ENCODE measurements at places on chromosomes 11 and 22. TPM values are rescaled to one million over a fixed set of nuclear protein-coding genes. Genes with fewer than 3 reads are reported as not detected.

DNA sequence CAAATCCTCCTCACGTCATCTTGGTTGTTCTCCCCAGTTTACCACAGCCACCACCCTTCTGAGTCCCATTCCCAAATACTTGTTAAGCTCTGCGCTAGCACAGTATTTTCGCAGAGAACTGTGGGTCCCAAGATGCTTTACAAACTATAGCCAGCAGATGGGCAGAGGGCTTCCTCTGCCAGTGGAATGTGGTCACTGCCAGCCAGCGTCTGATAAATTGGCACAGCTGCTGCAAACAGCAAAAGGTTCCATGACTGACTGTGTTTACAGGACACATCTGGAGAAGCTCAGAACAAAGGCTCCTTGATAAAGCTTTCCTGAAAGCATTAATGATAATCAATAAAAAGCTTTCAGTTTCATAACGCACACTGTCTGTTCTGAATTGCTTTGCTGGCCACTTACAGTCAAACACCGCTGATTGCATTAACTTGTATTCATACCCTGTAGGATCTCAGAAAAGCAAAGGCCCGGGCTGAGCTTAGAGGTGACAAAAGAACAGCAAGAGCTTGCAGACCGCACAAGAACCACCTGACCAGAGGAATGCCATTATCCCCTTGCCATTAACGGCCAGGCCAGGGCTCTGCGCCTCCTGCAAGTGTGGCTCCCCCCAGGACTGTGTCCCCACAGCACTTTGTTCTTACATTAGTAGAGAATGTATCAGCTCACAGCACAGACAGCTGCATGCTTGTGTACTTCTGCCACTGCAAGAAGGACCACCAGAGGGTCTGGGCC, 120.6 kb downstream of the MICAL3 start:
- H3K4me3 ChIP-seq = no peak overlapping the region
- H3K4me1 ChIP-seq = peaks cover 46% of the 10 kb centered on the region
- peaks cover 35% of the 10 kb centered on the region for H3K36me3 ChIP-seq
- DNase-seq = peak; percentile 80
- peak overlapping the region; percentile 93 for H3K27ac ChIP-seq
- H3K27me3 ChIP-seq = no peaks in the 10 kb centered on the region

- H3K27ac ChIP-seq = no peak overlapping the region
- no peak overlapping the region for H3K4me3 ChIP-seq
- H3K36me3 ChIP-seq = no peaks in the 10 kb centered on the region
- no peak for DNase-seq
Measured at GRCh38 chr11:36868380-36868779, 270.3 kb upstream of the RAG2 start.

KDELR3 gene
- 36.4 TPM for total RNA-seq

GRCh38 chr11:65953471-65953870, 8.1 kb upstream of the SART1 start:
- H3K27me3 ChIP-seq = no peaks in the 10 kb centered on the region
- H3K4me1 ChIP-seq = no peaks in the 10 kb centered on the region
- H3K27ac ChIP-seq = no peak overlapping the region
- H3K36me3 ChIP-seq = no peaks in the 10 kb centered on the region
- DNase-seq = no peak

AIFM3 gene
- total RNA-seq = 0.35 TPM

XKR3 gene
- total RNA-seq = not detected

DNA sequence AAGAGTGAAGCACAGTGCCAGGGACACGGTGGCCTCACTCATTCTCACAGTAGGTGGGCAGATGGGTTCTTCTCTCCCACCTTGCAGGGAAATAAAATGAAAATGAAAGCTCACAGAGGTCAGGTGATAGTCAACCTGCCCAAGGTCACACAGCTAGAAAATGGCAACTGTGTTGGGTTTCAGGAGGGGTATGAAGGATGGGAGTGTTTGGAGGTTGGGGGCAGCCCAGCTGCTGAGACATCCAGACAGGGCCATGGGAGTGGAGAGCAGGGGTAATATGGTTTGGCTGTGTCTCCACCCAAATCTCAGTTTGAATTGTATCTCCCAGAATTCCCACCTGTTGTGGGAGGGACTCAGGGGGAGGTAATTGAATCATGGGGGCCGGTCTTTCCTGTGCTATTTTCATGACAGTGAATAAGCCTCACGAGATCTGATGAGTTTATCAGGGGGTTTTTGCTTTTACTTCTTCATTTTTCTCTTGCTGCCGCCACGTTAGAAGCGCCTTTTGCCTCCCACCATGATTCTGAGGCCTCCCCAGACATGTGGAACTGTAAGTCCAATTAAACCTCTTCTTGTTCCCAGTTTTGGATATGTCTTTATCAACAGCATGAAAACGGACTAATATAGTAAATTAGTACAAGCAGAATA, 247.0 kb downstream of the TENM4 start:
- H3K4me1 ChIP-seq = no peaks in the 10 kb centered on the region
- no peaks in the 10 kb centered on the region for H3K27me3 ChIP-seq
- no peak overlapping the region for H3K4me3 ChIP-seq
- H3K27ac ChIP-seq = no peak overlapping the region

DNA sequence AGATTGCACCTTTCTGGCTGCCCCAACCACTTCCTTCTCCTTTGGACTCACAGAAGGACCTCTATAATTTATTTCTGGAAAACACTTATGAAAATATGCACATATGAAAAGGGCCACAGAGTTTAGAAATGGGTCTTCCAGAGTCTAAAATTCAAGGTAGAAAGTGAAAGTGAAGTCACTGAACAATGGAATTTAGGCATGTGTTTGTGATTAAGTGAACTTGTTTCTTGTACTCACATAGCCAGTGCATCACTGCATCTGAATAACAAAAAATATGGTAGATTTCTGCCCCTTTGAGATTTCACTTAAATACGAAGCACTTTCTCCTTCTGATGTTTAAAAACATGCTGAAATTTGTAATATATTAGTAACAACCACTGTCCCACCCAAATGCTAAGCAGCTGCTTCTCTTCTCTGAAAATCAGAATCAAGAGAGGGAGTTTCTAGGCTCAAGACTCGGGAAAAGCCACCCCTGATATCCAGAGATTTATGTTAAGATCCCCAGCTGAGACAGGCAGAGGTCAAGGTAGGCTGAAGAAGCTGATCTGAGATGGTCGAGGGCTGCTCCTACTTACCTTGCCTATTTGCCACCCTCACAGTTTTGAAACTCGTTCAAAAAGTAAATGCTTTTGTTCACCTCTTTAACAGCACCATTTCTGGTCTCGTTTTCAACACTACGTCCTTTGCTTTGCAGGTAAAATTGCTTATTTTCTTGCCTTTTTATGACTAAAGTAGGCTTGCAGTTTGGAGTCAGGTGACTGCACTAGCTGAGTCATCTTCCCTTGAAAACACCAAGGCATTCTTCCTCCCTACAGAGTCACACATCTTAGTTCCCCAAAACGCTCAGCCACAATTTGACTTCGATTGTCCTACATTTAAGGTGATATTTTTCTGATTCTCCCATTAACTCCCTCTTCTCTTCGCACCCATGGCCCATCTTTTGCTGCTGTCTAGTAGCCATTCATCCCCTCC, at the start of gene XKR3:
TSS of gene XKR3 (minus strand) at position 696 of the 972 bp plus-strand sequence. CDS start 17,338 bp downstream, outside the sequence.
- no peak within 1 kb of the TSS for H3K4me3 ChIP-seq
- no peak within 1 kb of the TSS for H3K27ac ChIP-seq
- H3K36me3 ChIP-seq = no peaks in the 10 kb centered on the region
- peak; percentile 18 for DNase-seq
- H3K4me1 ChIP-seq = no peaks in the 10 kb centered on the region

GRCh38 chr22:34592123-34592740, 473.7 kb upstream of the ISX start:
- H3K27me3 ChIP-seq = no peaks in the 10 kb centered on the region
- H3K4me1 ChIP-seq = peaks cover 5% of the 10 kb centered on the region
- no peak for DNase-seq
- H3K27ac ChIP-seq = no peak overlapping the region
- no peaks in the 10 kb centered on the region for H3K36me3 ChIP-seq

DNA sequence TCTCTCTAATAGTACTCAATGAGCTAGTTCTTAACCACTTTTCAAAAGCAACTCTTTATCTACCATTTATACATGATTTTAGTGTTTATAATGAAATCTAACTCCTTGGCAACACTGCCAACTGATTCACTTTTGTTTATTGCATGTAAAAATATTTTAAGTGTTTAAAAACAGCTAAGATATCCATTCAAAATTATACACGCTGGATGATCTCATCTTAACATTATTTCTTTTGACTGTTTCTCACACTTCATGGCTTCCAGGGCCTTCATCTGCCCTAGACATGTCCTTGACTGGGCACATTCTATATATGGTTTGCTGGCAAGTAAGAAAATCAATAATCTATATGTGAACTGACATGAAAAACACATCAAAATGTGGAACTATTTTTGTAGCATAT, 414.6 kb upstream of the LUZP2 start:
- H3K27me3 ChIP-seq = no peaks in the 10 kb centered on the region
- no peaks in the 10 kb centered on the region for H3K4me1 ChIP-seq
- H3K36me3 ChIP-seq = no peaks in the 10 kb centered on the region
- H3K27ac ChIP-seq = no peak overlapping the region

STX5 gene
- 26.8 TPM for total RNA-seq

NLRP14 gene
- total RNA-seq = 0.04 TPM

GRCh38 chr11:64810891-64811272, 531 bp upstream of the MEN1 start:
- H3K4me3 ChIP-seq = peak overlapping the region; percentile 98
- H3K36me3 ChIP-seq = peaks cover 25% of the 10 kb centered on the region
- no peaks in the 10 kb centered on the region for H3K27me3 ChIP-seq
- peaks cover 9% of the 10 kb centered on the region for H3K4me1 ChIP-seq
- H3K27ac ChIP-seq = no peak overlapping the region
- DNase-seq = no peak

GRCh38 chr11:120571476-120571875, 59.9 kb downstream of the GRIK4 start:
- H3K4me3 ChIP-seq = no peak overlapping the region
- H3K36me3 ChIP-seq = no peaks in the 10 kb centered on the region
- DNase-seq = no peak
- peaks cover 15% of the 10 kb centered on the region for H3K27me3 ChIP-seq
- no peaks in the 10 kb centered on the region for H3K4me1 ChIP-seq

GRCh38 chr11:86118253-86118652, 49.4 kb upstream of the PICALM start:
- no peak overlapping the region for H3K27ac ChIP-seq
- DNase-seq = no peak
- no peak overlapping the region for H3K4me3 ChIP-seq

DNA sequence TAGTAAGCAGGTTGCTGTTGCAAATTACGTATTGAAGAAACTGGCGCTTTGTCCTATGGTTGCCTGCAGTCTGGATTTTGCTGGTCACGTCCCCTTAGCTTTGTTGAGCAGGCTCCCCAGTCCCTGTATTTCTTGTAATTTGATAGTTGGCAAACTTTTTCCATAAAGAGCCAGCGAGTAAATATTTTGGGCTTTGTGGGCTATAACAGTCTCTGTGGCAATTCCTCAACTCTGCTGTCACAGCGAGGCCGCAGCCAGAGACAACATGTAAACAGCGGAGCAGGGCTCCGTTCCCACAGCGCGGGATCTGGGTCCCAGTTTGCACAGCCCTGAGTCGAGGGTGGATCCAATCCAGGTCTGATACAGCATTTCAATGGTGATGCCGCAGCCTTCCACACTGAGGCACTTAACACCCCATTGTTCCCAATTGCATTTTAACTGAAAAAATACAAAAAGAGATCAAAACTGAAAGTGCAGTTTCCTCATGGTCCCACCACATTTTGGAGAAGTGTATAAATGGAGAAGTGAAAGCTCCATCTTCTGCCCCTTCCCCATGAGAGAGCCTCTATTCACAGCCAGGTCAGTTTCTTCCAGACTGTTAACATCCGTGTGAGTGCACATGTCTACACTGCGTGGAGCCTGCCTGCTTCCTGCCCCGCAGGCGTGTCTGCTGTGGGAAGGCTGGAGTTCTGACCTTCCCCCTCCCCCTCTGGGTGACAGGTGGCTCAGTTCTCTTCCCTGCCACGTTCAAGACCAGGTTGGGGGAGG, 89.1 kb downstream of the RPS6KA4 start:
- peak; percentile 75 for DNase-seq
- peak overlapping the region; percentile 13 for H3K4me3 ChIP-seq
- no peaks in the 10 kb centered on the region for H3K36me3 ChIP-seq
- H3K27me3 ChIP-seq = peaks cover 12% of the 10 kb centered on the region

OR4D5 gene
- 0.04 TPM for total RNA-seq

GAS2 gene
- 78.6 TPM for total RNA-seq

MIAT gene
- total RNA-seq = 0.22 TPM

DNA sequence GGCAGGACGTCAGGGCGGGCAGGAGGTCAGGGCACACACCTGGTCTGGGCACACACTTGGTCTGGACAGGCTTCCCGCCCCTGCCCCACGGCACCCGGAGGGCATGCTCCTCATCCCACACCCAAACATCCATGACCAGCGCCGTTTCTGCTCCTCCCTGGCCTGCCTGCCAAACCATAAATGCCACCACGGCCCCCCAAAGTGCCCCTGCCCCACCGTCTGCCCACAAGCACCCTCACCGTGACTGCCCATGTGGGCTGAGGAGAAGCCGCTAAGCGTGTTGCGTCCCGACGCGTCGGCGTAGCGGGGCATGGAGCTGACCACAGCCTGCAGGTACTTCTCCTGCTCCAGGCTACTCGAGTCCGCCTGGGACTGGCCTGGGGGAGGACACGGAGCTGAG, 15.8 kb downstream of the SBF1 start:
- no peaks in the 10 kb centered on the region for H3K4me1 ChIP-seq
- H3K27me3 ChIP-seq = no peaks in the 10 kb centered on the region
- peaks cover 95% of the 10 kb centered on the region for H3K36me3 ChIP-seq
- no peak overlapping the region for H3K4me3 ChIP-seq
- DNase-seq = no peak
- H3K27ac ChIP-seq = no peak overlapping the region

DNA sequence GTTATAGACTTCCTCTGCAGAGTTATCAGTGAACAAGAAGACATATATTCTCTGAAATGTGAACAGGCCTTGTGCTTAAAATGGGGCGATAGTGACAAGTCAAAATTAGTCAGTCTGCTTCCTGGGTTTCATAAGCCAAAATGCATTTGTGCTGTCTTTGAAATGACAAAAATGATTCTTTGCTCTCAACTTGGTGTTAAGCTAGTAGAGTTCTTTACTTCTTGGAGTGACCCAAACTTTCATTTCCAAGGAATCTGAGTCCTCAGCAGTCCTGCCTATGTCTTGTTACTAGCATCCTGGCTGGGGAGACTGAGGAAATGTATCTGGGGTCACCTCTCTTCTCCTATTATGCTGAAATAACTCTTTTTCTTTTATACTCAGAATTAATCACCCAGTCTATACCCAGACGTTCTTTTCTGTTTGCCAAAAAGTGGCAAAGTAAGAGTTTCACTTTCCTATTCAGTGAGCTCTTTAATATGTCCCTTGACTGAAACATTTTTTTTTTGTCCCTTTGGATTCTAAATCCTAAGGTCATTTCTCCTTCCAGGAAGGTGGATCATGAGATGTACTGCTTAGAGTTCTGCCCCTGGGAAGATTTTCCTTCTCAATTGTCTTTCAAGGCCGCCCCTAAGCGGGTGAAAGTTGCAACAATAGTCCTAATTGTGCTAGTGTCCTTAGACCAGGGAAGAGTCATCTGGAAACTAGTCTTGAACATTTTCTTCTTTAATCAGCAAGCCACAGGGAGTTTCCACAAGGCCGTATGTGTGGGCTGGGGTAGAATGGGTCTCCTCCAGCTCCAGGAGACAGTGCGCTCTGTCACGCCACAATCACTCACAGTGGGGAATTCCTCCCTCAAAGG, 53.0 kb upstream of the RDX start:
- H3K4me1 ChIP-seq = no peaks in the 10 kb centered on the region

- DNase-seq = no peak
- H3K4me1 ChIP-seq = peaks cover 3% of the 10 kb centered on the region
- H3K27me3 ChIP-seq = no peaks in the 10 kb centered on the region
- H3K36me3 ChIP-seq = no peaks in the 10 kb centered on the region
- H3K4me3 ChIP-seq = no peak overlapping the region
Measured at GRCh38 chr11:9123595-9124304, 32.4 kb upstream of the SCUBE2 start.

Measured in muscle of leg (tissue), 16 donors.